ENCODE measurements at places on chromosomes 6 and 20.

DNA sequence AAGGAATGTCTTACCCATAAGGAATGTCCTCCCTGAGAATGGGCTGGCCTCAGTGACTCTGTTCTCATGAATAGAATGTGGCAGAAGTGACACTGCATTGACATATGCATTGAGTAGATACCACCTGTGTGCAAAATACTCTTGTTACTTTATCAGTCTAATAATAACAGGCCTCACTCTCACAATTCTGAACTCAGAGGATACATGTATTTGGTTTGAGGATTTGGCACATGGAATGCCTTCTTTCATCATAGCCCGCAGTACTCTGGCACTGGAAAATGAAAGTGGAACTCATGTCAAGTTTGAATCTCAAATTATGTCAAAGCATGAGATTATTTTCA is 52.9 kb upstream of the PLCB4 start:
- no peak for DNase-seq

DNA sequence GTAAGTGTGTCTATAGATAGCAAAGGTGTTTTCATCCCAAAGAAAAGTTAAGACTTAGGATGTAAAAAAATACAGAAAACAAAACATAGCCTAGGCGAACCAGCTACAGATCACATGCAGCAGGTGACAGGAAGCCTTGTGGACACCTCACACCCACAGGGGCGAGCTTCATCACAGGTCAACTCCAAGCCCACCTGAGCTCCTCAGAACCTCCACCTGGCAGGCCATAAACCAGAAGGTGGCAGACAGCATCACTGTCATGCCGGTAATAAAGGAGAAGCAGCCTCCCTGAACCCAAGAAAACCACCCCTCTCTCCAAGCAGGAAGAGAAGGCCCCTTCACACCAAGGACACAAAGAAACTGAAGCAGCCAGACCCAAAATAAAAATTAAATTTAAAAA is 1.0 kb downstream of the RALGAPA2 start:
- DNase-seq = no peak

GRCh38 chr6:21022343-21023107 is 488.3 kb downstream of the CDKAL1 start:
- DNase-seq = no peak

- no peak for DNase-seq
Observed at GRCh38 chr20:37880726-37881591, 22.0 kb upstream of the VSTM2L start.

GRCh38 chr20:22797103-22797502 is 212.7 kb upstream of the FOXA2 start:
- no peak for DNase-seq

DNA sequence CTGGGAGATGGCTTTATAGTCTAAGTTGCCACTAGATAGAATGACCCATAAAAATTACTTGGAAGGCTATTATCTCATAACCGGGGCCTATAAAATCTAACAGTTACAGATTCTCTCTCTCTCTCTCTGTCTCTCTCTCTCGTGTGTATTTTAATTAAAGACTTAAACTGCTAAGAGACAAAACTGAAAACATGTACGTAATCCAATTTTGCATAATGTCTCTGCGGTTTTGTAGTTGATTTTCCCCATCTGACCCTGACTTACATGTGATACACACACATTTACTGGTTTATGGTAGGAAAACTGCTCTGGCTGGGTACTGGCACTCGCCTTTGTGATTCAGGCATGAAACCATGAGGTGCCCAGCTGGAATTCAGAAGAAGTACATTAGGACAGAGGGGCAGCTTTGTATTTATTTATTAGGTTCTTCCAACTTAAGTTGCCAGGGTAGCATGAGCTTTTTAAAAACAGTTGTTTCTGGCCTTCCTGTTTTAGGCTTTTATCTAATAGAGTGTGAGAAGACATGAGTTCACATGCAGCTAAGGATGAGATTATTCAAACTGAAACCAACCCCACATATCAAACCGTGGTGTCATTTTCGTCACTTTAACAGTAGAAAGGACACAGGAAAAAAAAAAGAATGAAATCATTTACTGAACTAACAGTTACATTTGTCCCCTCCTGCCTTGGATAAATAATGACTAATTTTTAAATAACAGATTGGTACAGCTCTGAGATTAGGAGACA is 182.5 kb downstream of the GMPR start:
- peak; percentile 61 for DNase-seq
